GM12864 (cell line): ENCODE measurements at places on chromosomes 4 and X.

- no peak for DNase-seq
Observed at GRCh38 chrX:130094696-130095095, 15.6 kb downstream of the ELF4 start.

GRCh38 chr4:87853108-87853507 lies 20.3 kb downstream of the MEPE start:
- DNase-seq = no peak

GRCh38 chr4:93147524-93148212 lies 680.9 kb upstream of the ATOH1 start:
- no peak for DNase-seq

DNA sequence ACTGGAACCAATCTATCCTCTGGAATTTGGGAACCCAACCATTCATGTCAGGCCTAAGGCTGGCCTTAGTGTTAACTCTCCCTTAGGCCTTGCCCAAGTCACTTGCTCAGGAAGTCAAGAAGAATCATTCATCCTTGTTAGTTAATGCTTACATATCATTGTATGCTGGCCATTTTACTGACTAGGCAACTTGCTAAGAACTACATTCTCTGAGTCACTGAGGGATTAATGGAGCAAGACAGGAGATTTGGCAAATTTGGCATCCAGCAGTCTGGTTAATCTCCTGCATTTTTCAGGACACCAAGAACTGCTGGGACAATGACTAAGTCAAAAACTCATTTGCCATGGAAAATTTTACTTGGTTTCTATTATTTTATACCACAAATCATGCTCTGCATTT lies 115.8 kb upstream of the DDIT4L start:
- no peak for DNase-seq

DNA sequence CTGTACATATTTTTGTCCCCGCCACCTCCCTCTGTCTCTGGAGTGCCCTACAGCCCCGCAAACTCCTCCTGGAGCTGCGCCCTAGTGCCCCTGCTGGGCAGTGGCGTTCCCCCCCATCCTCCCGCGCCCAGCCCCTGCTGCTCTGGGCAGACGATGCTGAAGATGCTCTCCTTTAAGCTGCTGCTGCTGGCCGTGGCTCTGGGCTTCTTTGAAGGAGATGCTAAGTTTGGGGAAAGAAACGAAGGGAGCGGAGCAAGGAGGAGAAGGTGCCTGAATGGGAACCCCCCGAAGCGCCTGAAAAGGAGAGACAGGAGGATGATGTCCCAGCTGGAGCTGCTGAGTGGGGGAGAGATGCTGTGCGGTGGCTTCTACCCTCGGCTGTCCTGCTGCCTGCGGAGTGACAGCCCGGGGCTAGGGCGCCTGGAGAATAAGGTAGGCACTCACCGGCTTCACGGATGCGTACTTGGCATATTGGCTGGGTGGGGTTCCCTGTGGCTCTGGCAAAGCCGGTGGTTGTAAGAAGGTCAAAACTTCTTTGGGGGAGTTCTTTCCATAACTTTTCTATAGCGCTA lies 653 bp downstream of the HHIP start:
- no peak for DNase-seq

DNA sequence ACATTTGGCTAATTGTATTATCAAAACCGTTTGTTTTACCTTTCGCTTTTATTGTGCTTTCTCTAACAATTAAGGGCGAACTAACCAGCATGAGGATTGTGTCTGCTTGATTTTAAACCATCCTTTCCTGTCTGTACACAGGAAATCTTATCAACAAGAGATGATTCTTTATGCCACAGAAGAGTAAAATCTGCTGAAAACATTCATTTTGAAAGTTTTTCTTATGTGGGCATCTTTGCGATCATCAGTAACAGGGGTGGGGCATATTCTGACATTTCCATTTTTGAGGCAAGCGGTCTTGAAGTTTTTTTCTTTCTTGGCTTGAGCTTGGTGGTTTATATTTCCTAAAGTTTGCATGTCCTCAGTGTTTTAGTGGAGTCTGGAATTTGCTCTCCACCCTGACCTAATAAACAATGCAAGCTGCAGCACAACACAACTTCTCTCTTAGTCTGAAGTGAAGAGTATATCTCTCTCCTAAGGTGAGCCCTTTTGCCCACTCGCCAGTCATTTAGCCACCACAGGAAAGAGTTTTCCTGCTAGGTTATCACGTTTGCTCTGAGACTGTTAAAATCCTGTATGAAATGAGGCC lies 26.6 kb downstream of the NFKB1 start:
- DNase-seq = no peak

DNA sequence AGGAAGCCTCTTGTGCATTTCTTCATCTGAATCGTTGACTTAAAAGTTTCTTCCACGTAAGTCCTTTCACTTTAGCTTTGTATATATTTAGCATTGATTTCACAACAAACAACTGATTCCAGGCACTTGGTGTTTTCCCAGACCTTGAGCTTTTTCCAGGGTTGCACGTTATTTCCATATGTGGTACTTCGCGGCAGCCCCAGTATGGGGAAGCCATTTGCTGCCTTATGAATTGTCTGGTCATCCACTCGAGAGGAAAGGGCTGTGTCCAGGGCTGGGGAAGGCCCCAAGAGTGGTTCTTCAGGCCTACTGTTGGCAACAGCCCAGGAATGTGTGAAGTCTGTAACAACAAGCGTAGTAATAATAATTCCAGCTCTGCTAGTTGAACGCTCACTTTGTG lies 2.8 kb upstream of the TLR8 start:
- DNase-seq = no peak

- no peak for DNase-seq
Observed at GRCh38 chr4:81622028-81622427, 150.3 kb upstream of the RASGEF1B start.

DNA sequence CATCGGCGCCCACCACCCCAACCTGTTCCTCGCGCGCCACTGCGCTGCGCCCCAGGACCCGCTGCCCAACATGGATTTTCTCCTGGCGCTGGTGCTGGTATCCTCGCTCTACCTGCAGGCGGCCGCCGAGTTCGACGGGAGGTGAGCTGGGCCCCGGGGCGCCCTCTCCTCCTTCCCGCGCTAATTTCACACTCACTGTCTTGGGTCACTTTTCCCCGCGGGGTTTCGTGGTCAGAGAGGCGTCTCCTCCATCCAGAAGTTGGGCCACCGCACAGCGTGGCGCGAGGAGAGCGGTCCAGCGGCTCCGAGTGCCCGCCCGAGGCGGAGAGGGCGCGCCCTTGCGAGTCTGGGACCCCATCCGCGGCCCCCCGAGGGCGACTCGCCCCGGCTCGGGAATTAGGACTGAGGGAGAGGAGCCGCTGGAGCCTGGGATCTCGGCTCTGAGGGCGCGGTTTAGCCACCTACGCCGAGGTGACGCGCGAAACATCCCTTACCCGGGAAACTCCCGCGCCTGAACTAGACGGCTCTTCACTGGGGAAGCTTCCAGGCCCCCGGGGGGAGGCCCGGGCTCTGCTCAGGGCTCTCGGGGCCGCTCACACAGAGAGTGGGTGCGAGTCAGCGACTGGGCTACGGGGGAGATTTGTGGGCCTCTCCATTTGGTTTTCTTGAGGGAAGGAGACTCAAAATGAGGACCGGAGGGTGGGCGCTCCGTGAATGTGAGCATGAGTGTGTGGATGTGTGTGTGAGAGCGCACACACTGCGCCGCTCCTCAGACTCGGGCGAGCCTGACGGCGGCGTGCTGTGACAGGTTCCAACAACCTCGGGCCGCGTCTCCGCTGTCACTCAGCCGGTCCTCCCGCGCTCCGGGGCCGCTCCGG lies 551 bp downstream of the NPNT start:
- DNase-seq = no peak

- no peak for DNase-seq
Observed at GRCh38 chr4:185033950-185034349, 15.7 kb downstream of the HELT start.

DNA sequence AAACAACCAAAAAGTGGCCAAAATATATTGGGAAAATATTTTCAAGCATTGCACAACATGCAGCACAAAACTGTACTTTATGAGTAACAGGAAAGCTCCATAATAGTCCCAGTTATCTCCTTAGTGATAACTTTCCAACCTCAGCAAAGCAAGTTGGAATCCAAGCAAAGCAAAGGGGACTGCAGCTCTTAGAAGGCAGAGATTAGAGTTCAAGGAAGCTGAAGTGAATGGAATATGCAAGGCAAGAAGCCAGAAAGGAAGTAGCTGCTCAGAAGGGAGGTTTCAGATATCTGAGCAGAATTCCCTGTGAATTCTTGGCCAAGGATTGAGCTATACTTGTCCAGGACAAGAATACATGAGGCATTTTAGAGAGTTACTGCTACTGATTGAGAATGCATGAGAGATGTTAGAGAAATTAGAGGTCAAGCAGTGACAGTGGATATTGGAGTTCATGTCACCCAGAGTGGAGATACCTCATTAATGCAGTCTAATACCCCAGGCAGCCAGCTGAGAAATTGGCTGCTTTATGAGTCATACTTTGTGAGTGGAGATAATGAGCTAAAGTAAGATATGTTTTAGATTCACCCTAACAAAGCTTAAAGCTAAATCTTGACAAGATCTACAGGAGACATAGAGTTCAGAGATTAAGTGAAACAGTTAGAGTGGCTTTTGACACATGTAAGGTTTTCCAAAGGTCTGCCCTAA lies 102.8 kb downstream of the INPP4B start:
- no peak for DNase-seq

DNA sequence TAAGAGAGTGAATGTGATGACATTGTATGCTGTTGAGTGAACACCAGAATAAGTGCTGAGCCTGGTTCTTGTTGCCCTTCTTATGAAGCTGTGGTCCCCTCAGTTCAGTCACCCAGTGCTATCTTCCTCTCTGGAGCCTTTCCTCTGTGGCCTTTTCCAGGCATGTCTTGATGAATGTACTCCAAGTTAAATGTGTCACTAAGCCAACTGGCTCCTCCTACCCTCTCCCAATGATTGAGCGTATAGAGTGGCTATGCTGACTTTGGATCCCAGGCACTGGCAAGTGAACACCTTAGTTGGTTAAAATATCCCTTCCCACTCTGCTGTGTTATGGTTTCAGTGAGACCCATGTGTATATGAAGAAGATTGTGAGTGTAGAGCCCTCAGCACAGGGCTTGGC lies 134.1 kb upstream of the MAMLD1 start:
- DNase-seq = no peak

DNA sequence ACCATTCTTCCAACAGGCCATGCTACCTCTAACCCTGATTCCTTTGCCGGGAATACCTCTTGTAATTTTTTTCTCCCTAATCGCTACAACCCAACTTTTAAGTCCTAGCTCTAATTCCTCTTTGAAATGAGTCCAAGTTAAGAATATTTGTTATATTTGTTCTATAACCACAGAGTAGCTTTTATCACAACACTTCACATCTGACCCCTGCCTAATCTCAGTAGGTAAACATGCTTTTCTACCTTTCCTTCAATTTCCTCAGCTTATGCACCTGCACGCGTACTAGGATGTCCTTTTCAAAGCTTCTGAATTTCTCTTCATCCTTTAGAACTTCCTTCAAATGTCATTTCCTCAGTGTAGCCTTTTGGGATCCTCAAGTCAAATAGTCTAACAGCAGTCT lies 915.5 kb upstream of the LCORL start:
- no peak for DNase-seq

DNA sequence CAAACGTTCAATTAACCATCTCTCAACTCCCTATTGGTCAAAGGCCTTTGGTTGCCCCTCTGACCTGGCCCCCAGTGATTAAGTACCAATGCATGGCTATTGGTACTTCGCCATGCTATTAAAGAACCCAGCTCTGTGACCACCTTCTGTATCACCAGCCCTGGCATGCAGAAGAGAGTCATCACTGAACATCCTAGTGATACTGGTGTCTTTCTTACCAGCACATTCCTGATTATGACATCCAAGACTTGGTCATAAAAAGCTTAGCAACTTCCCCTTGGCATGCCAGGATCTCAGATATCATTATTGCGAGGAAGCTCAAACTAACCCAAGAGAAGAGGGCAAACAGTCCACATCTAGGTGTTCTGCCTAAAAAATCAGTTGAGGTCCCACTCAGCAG lies 122.3 kb upstream of the OTUD4 start:
- no peak for DNase-seq

GRCh38 chr4:140078366-140078765 lies 75.6 kb downstream of the MAML3 start:
- DNase-seq = no peak

DNA sequence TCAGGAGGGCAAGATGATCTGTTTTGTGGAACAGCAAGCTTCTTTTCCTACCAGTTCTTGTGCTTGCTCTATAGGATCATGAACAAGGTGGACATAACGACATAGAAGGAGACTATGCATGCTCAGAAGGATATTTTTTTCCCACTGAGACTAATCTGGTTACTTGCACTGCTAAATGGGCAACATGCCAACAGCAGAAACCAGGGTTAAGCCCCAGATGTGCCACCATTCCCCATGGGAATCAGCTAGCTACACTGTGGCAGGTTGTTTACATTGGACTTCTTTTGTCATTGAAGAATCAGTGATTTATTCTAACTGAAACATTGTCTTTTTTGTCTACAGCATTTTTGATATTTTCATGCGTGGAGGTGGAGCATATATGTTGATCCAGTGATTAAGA lies 165.6 kb downstream of the C4orf33 start:
- DNase-seq = no peak

DNA sequence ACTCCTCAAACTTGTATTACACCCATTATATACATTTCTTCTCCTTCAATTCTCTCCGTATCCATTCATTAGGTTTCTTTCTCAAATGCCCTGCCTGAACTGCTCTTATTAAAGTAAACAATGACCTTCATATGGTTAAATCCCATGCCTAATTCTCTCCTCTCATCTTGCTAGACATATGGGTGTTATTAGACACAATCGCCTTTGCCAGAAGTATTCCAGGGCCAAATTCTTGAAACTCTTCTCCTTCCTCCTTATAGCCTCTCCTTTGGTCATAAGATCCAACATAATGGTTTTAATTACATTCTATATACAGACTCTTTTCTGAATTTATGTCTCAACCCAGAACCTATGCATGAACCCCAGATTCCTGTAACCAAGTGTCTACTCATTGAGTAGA lies 4.8 kb downstream of the ANXA10 start:
- DNase-seq = no peak

- no peak for DNase-seq
Observed at GRCh38 chr4:53232371-53232770, 133.5 kb downstream of the SCFD2 start.

GRCh38 chr4:79290376-79290775 lies 35.5 kb downstream of the NAA11 start:
- DNase-seq = no peak

GRCh38 chr4:81667539-81667938 lies 195.8 kb upstream of the RASGEF1B start:
- no peak for DNase-seq

DNA sequence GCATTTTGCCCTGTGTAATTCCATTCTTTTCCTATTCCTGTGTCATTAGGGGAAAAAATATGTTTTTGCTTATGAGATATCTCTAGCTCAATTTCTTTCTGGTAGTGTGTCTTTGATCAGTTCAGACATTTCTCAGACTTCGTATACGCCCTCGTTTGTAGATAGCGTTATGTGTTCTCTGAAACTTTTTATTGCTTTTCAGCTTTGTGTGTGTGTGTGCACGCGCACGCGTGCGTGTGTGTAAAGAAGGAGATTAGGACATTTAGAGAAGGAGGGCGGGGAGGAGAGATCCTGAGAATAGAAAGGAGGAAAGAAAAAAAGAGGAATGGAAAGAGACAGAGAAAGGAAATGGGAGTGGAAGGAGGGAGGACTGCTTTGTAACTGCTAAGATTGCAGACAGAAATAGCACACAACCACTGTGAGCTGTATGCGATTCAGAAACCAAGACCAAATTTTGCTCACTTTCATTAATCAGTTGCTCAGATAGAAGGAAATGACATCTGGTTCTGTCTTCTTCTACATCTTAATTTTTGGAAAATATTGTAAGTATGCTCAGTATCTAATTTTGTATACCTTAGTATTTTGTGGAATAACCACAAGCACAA lies at the start of gene RXFP1:
TSS of gene RXFP1 (plus strand) at position 399 of the 605 bp plus-strand sequence. CDS start at position 494, 95 bp downstream.
- no peak for DNase-seq

- DNase-seq = no peak
Observed at GRCh38 chrX:75655627-75656026, 129.4 kb downstream of the MAGEE2 start.
